ELF-1 (cell line): ENCODE measurements at places on chromosomes 4 and X.

DNA sequence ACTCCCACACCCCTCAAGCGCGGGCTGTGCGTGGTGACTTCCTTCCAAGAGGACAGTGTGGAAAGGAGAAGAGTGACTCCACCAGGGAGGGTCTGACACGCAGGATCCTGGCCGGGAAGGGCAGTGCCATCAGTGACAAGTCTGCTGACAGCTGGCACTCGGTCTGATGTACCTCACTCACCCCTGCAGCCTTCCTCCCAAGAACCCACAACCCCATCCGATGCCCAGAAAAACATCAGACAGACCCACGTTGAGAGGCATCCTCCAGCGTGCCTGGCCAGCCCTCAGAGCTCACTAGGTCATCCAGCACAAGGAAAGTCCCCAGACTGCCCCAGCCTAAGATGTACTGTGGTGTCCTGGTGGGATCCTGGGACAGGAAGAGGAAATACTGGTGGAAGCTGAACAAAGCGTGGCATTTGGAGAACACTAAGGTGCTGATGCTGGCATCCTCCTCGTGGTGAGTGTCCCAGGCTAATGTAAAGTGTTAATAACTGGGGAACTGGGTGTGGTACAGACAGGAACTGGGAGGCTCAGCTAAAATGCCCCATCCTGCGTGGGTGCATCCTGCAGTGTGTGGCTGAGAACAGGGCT lies 200.0 kb upstream of the PSAPL1 start:
- no peak for DNase-seq

- DNase-seq: no peak
Observed at GRCh38 chr4:152805071-152805650, 25.4 kb downstream of the ARFIP1 start.

DNA sequence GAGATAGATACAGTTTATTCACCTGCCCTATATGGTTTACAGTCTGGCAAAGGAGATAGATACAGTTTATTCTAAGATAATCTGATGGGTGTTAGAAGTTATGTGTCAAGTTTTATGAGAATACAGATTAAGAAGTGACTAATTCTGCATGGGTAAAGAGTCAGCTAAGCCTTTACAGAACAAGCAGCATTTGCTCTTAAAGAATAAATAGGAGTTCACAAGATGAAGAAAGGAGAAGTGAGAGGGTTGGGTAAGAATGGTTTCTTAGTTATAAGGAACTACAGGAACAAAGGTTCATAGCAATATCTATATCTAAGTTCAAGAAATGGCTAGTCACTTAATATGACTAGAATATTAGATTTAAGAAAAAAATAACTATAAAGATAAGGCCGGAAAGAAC lies 47.6 kb downstream of the THOC2 start:
- no peak for DNase-seq

DNA sequence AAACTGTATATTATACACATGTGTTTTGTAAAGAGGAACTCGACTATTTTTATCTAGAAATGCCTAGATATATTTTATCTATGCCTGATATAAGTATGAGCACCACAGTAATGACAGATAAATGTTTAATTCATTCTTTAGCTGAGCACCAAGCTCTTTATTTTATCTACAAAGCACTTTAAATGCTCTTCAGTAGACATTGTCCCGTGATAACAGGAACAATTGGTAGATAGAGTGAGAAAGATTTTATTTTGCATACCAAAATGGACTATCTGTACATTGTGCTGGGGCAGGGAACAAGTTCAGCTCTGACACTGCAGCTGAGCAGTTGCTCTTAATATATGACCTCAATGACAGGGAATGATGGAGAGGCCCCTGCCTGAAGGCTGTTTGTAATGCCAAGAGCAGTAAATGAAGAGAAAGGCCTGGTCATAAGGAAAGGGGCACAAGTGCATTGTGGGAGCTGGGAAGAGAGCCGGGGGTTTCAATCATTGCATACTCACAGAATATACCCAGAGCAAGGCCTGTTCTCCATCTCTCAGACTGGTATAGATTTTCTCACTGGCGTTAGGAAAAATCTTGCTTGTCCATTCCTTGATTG lies 57.3 kb downstream of the SEPTIN11 start:
- DNase-seq: peak; percentile 28

GRCh38 chr4:47972181-47972580 lies 44.3 kb downstream of the CNGA1 start:
- DNase-seq: no peak

DNA sequence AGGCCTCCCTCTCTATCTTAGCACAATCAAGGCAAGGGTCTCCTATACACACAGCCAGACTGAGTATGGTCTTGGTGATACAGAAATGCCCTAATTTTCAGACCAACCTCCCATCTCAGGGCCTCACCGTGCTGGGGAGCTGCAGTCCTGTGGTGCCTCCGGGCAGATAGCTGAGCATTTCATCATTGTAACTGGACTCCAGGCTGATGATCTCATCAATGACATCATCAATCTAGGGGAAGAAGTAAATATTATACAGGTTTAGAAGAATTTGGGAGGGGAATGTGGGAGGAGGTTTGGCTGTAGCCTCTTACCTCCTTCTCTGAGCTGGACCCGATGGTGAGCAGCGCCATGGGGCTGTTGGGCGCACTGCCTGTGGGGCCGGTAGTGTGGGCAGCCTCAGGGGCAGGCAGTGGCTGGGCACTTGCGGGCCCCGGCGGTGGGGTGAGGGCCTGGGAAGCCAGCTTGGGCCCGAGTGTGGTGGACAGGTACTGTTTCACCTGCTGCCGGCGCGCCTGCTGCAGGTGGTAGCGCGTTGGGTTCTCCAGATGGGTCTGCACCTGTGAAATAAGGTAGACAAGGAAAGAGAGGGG lies 5.2 kb downstream of the TFE3 start:
- no peak for DNase-seq

- DNase-seq: peak; percentile 61
Observed at GRCh38 chrX:1178580-1179057, 33.8 kb downstream of the CRLF2 start.

DNA sequence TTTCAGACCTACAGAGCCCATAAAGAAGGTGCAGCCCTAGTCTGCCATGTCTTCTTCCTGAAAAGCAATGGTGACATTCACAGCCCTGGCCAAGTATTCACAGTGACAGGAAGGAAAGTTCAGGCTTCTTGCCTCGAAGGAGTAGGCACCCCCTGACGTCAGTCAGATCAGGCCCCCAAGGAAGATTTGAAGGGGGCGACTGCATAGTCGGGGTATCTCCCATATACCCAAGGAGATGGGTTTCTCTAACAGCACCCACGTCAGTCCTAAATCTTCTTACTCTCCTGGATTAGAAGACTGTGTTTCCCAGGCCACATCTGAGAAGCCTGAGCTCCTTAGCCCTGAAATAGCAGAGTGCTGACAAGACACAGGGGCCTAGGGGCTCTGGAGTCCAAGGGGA lies at the start of gene PPEF2:
PPEF2 (minus strand) TSS at position 101 of the 400 bp plus-strand sequence. CDS start 6,127 bp downstream, outside the sequence.
- no peak for DNase-seq

- DNase-seq: no peak
Observed at GRCh38 chrX:136910565-136911035, 30.1 kb upstream of the RBMX start.

GRCh38 chr4:24980064-24980690 lies 50.6 kb downstream of the LGI2 start:
- peak; percentile 79 for DNase-seq

GRCh38 chrX:23626651-23627050 lies 40.6 kb upstream of the PRDX4 start:
- no peak for DNase-seq

DNA sequence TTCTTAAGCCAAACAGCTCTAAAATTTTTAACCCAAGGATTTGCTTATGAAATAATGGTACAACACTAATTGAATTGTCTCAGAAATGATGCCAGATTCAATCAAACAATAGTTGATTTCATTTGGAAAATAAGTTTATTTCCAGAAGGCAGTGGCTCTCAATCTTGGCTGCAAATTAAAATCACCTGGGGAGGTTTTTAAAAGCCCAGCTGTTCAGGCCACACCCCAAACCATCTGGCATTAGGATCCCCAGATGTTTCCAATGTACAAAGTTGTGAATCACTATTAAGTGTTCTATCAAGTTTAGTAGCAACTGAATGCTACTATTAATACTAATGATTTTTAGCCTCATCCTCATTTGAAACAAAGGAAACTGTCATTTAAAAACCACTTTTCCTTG lies 22.2 kb downstream of the TMEM184C start:
- no peak for DNase-seq

DNA sequence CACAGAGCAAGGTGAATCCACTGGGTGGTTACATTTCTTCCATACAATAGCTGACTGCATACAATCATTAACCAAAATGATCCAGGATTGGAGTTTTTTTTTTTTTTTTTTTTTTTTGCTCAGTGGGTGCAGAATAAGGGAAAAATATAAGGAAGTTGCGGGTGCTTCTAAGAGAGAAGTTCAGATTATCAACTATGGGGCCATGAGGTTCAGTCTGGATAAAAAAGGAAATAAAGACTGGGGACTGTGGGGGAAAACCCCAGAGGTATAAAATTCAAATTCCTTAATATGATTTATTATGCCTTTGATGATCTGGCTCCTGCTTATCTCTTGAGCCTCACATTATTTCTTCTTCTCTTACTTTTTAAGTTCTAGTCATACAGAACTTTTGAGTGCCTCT lies 5.9 kb upstream of the EIF1AX start:
- no peak for DNase-seq

GRCh38 chr4:6795821-6796220 lies 13.3 kb downstream of the KIAA0232 start:
- no peak for DNase-seq

GRCh38 chrX:3815896-3816664 lies 102.6 kb upstream of the PRKX start:
- DNase-seq: peak; percentile 86

DNA sequence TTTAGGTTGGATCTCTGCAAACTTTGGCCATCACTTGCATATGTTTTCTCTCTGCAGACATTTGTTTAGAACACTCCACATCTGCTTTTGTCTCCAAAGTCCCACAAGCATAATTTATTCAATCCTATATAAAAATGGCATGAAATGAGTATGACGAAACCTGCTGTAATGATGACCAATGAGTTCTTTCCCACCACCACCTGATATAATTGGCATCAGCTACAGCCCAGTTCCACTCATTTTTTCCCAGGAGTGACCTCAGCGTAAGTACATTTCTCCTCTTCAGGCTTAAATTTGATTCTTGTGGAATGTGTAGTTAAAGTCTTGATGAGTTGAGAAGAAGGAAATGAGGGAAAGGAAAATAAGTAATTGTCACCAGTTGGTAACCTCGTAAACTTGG lies 205.1 kb downstream of the AWAT2 start:
- DNase-seq: no peak

GRCh38 chr4:40395908-40396793 lies 61.0 kb downstream of the CHRNA9 start:
- DNase-seq: peak; percentile 31

DNA sequence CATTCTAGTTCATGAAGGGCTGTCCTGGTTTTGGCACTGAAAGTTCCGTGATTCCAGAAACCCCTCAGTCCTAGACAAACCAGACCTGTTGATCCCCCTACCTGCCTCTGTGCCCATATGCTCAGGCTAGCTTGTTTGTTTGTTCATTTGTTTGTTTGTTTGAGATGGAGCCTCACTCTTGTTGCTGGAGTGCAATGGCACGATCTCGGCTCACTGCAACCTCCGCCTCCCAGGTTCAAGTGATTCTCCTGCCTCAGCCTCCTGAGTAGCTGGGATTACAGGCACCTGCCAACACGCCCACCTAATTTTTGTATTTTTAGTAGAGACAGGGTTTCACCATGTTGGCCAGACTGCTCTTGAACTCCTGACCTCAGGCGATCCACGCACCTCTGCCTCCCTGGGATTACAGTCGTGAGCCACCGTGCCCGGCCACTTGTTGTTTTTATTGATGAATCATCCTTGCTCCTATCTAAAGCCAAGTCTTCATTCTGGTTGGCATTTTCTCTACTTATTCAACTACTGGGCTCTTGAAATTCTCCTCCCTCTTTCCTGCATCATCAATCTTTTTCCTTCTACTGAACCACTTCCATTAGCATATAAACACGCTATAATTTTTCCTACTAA lies 86.3 kb upstream of the BMP2K start:
- DNase-seq: no peak

DNA sequence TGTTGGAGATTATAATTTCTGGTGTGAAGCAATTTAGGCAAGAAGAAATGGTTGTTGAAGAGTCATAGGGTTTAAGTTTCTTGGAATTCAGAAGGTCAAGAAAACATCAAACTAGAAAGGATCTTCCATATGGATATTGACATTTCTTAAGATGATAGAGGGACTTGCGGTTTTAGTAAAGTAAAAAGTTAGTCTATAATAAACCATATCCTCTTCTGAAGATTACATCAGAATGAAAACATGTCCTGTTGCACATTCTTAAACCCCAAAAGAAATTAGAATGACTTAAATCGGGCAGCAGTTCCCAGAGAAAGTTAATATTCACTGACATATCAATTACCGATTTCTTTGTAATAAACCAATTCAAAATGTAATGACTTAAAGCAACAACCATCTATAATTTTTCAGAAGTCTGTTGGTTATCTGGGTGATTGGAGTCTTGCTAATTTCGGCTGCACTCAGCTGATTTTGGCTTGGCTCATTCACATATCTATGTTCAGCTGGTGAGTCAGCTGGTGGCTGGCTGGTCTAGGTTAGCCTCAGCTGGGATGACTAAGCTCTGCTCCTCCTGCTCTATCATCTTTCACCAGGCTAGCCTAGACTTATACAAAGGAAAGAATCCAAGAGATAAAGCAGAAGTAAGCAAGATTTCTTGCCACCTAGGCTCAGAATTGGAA lies 24.4 kb upstream of the DYNLT3 start:
- peak; percentile 36 for DNase-seq

- no peak for DNase-seq
Observed at GRCh38 chr4:111120191-111120590, 497.3 kb upstream of the PITX2 start.

- no peak for DNase-seq
Observed at GRCh38 chr4:53431052-53431451, 53.6 kb downstream of the FIP1L1 start.

DNA sequence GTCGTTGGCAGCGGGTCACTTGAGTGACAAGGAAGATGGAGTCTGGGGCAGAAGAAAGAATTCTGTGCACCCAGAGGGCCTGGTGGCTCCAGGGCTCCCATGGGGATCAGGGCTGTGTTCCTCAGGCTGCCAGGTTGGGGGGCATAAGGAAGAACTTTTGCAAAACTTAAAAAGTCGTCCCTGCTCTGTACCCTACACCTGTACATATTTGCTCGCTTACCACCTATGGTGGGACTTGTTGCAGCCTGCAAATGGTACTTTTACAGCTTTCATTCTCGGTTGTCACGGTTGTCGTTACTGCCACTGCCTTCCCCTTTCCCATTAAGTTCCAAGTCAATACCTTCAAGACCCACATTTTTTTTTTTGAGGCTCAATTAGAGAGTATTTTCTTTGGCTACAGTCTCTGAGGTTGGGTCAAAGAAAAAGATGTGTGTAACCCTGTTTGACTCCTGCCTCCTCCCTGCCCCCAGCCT lies 9.1 kb downstream of the ARX start:
- no peak for DNase-seq

GRCh38 chr4:26020083-26020668 lies 106.2 kb downstream of the SMIM20 start:
- DNase-seq: no peak

- DNase-seq: peak; percentile 24
Observed at GRCh38 chr4:77358315-77358928, 201.4 kb downstream of the CCNG2 start.
